ENCODE measurements at places on chromosomes 4 and X.

DNA sequence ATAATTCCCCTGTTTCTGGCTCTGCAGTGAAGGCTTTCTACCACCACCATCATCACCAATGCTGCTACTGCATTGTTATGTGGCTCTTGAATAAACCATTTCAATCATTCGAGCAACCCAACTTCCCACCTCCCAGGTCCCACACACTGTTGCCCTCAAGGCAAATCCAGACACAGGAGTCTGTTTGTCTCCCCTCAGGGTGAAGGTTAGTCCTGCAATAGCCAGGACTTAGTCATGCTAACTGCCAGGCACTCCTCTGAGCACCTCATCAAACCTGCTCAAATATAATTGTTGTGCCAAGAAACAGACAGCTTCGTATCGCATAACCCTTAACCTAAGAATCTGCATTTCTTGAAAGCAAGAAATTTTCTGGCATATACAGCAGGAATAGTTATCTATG is 213.2 kb downstream of the KDR start:
- no peak for DNase-seq

GRCh38 chr4:1412376-1413203 is 6.3 kb upstream of the NKX1-1 start:
- DNase-seq: no peak

- no peak for DNase-seq
Observed at GRCh38 chr4:168739886-168740285, 243.0 kb downstream of the PALLD start.

GRCh38 chr4:124390861-124391260 is 321.7 kb downstream of the ANKRD50 start:
- no peak for DNase-seq

GRCh38 chr4:41935652-41936021 is 408 bp downstream of the TMEM33 start:
- no peak for DNase-seq

DNA sequence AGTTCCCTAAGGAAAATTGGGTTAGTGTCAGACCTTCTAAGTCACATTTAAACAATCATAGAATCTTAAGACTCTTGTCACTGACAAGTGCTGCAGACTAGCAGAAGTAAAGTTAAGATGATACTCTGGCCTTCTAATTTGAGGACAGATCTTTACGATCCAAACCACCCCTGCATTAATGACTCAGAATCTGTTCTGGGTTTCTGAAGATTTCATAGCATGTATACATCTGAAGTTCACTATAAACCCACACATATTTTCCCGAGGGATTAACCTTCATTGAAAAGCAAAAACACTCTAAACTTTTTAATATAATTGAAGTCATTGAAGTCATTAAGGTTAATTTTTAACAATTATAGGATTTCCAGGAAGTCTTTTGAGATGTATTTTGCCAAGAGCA is 674.3 kb downstream of the IQCM start:
- peak; percentile 23 for DNase-seq

- no peak for DNase-seq
Observed at GRCh38 chrX:24874604-24875247, 141.0 kb downstream of the ARX start.

DNA sequence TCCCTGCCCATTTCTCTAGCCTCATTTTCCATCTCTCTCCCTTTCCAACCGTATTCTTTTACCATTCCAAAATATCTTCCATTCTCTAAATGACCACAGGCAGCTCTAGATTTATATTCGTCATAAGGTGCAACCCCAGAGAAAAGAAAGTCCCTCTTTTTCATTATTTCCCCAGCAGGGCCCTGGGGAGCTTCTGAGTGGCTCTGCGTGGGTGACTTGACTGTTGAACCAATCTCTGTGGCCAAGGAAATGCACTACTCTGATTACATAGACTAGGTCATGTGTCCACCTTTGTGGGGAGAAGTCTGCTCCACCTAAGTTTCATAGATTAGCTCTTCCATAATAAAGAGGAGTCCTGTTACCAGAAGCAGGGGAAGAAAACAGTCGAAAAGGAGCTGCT is 51.4 kb downstream of the ATOH1 start:
- DNase-seq: no peak

GRCh38 chrX:79270401-79270800 is 96.7 kb downstream of the ITM2A start:
- DNase-seq: no peak

- no peak for DNase-seq
Observed at GRCh38 chr4:5157791-5158770, 106.8 kb downstream of the STK32B start.

GRCh38 chr4:5082376-5082775 is 31.1 kb downstream of the STK32B start:
- no peak for DNase-seq

DNA sequence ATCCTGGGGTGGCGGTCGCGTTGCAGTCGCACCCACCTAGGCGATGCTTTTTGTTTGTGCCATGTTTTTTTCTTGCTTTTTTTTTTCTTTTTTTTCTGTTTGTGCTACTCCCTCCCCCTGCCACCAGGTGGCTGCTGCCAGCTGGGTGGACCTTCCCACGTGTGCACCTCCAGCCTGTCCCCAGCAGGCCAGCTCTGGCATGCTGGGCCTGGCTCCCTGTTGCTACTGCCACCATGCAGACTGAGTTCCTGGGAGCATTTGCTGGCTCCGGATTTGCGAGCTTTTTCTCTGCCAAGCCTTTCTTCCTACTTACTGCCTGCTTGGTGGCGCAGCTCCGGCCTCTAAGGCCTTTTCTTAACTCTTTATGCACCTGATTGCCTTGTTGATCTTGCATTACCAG is 161.2 kb upstream of the WDFY3 start:
- no peak for DNase-seq

DNA sequence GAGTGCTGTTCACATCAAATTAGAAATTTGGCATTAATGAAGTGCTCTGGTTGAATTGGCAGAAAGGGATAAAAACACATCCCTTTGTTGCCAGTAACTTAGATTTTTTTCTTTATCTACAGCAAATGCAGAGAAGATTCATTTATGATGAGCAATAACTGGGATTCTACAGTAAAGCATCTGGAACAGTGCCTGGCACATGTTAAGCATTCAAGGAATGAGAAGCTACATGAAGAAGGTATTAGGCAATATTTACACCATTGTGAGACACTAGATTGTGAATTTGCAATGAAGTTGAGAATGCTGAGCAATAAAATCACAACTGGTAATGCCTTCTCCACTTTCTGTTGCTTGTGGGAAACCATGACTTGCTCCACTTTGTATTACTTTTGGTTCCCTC is 33.5 kb downstream of the PCDH19 start:
- no peak for DNase-seq

- DNase-seq: no peak
Observed at GRCh38 chr4:84050015-84050414, 449.1 kb downstream of the NKX6-1 start.

GRCh38 chrX:39443240-39443639 is 642.0 kb downstream of the MID1IP1 start:
- DNase-seq: no peak

DNA sequence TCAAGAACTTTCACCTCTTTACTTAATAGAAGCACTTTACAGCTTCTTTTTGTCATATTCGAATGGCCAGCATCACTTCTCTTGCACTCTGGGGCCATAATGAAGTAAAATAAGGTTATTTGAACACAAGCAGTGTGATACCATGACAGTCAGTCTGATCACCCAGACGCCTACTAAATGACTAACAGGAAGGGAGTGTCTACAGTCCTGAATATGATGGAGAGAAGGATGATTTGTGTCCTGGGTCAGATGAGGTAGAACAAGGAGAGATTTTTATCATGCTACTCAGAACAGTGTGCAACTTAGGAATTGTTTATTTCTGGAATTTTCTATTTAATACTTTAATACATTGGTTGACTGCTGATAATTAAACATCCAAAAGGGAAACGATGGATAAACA is 284.2 kb upstream of the F9 start:
- DNase-seq: no peak

DNA sequence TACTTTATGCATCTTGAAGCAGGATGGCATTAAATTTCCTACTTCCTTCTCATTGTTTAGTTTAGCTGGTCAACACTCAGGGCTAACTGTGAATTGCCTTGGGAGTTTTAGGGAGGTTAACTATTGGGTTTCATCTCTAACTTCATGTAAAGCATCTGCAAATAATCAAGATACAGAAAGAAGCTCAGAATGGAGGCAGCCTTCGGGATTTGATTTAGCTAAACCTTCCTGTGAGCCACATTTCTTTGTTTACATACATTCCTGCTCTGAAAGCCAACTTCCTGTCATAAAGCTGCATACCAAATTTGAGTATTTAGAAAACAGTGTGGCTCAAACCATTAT is 131.7 kb upstream of the PCDH18 start:
- no peak for DNase-seq

DNA sequence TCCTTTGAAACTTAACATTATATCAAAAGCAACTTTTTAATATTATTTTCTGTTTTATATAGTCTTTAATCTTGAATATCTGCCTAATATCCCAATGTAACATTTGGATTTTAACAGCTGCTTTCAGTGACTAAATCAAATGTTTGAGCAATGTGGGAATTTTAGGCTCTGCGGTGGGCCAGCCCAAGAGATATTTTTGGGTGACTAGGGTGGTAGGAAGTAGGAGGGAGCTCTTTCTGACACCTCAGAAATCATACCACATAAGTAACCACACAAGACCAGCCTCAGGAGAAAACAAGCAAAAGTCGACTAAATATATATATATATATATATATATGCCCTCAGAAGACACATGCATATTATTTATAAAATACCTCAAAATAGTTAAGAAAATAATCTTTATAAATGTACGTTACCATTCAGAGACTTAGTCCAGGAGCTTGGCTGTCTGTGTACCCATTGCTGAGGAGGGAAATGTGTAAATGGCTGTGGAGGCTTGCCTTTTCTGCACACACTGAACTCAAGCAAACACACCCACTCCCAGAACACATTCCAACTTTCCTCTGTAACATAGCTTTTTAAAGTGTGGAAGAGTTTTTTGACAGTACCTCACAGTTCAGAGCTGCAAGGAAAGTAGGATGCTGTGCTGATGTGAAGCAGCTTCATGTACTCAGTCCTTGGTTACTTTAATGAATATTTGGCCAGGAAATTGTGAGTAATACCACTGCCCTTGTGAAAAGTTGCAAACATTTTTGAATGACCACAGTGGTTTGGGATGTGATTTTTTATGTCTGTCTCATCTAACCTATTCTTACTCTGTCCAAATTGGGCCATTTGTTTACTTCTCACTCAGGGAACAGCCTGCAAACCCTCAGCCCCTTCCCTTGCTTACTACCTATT is at the start of gene RTL3:
RTL3 (minus strand) TSS at position 484 of the 900 bp plus-strand sequence. CDS start 908 bp downstream, outside the sequence.
- DNase-seq: no peak

GRCh38 chrX:123298026-123298425 is 113.9 kb downstream of the GRIA3 start:
- no peak for DNase-seq

DNA sequence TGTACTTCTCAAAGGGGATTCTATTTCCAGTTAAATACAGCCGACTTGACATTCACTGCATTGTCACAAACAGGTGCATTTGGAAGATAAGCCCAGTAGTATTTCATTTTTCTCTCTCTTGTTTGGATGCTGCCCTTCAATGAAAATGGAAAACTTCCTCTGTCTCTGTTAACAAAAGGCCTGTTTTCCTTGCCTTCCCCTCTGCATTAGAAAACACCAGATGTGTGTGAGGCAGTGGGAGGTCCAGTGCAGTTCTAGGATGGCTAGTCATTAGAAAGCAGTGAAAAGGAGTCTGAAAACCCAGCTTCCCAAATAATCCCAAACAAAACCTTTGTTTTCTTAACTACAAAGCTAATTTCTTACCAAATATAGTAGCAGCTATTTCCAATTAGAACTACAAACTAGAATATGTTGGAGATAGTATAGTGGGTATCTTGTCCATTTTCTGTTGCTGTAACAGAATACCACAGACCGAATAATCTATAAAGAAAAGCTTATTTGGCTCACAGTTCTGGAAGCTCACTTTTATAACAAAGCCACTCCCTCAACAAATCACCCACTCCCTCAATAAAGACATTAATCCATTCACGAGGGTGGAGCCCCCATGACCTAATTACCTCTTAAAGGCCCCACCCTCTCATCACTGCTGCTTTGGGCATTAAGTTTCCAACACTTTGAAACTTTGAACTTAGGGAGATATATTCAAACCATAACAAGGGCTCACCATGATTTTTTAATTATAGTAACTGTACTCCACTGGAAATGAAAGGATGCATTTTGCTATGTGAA is 452.1 kb upstream of the RPS6KA3 start:
- DNase-seq: peak; percentile 5

DNA sequence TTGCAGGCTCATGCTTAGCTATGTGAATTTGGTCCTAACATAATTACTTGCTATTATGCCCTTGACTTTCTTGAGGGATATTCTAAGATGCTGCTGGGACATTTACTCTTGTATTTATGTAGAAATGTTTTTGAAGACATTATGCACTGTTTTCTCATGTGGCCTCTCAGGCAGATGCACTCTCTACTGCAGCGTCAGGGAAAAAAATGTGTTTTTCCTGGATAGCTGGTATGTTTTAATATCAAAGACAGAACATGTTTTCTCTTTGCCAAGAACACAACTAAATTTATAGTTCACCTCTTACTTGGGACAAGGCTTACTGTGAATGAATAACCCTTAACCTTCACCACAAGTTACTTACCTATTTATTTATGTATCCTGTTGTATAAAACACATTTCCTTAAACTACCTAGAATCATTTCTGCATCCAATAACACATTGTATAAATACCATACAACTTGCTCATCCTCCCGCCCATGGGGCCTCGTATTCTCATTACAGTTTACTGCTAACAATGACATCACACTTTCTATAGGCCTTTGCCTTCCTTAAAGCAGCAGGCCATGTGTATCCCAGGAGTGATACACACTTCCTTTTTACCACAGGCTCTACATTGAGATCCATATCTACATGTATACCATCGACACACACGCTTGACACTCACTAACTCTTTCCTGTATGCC is 178.7 kb downstream of the SLIT2 start:
- no peak for DNase-seq

DNA sequence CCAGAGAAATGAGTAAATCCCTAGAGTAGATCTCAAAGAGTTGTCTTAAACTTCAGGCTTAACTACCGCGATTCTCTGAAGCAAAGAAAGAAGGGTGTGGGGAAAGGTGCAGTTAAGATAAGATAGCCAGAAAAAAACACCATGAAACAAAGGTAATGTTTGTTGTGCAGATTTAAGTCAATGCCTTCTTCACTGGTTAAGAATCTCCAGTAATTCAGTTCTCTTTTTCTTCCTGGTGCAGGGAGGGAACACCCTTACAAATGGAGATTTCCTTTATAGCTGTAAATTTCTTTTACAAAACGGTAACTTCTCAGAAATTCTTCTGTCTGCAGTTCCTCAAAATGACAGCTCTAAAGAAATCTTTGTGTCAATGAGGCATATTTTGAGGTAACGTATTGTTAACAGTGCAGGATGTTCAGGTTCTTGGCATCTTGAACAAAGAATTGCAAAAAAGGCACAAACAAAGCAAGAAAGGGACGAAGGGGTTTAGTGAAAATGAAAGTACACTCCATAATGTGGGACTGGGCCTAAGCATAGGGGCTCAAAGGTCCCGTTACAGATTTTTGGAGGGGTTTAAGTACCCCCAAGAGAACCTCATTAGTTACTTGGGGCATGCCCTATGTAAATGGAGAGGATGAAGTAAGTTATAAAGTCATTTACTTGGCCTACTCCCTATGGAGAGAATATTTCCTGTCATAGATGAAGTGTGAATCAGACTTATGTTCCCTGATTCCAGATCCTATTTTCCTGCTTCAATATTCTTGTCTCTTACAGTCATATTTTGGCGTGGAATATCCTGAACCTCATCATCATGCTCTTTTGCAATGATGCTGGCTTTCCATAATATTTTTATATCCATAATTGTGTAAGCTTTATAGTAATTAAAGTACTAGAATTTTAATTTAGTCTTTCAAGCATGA is 492.0 kb downstream of the PCDH11X start:
- no peak for DNase-seq

Measured in NCI-H1930 (cell line).